ENCODE measurements at places on chromosomes 6 and 20.

- no peak for DNase-seq
These were observed 203.9 kb upstream of the RAB32 start for GRCh38 chr6:146339716-146340115.

- no peak for DNase-seq
These were observed 9.2 kb downstream of the ATG5 start for GRCh38 chr6:106316375-106316766.

DNA sequence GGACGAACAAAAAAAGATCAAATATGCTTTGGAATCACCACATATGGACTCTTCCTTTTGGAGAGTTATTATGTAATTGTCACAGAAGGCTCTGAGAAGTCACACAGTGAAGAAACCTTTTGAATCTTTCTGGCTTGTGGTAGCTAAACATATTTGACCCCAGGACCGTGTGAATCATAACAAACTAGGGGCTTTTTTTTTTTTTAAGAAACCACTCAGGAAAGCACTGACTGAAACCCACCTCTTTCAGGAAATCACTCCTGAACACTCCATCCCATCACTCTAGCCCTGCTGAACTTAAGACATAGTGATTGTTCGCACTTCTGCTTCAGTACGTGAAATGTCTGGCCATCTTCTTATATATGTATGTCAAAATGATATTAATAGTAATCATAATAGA, 495.9 kb upstream of the ARID1B start:
- DNase-seq: no peak

- DNase-seq: no peak
These were observed 68.2 kb downstream of the TRMT6 start for GRCh38 chr20:5882166-5882565.

DNA sequence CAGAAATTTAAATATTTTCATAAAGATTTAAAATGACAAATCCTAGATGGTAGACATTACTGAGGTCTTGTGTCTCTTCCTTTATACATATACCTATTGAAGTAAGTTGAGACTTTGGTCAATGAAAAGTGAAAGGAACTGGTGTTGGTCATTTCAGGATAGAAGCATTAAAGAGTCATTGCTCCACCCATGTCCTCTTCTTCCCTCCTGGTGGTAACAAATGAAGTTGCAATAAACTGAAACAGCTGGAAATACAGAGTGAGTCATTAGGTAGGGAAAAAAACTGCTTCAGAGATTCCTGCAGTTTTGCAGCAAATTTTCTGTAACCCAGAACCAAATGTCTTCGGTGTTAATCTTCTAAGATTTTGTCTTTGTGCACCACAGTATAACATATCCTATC, 448.0 kb downstream of the EYS start:
- no peak for DNase-seq

DNA sequence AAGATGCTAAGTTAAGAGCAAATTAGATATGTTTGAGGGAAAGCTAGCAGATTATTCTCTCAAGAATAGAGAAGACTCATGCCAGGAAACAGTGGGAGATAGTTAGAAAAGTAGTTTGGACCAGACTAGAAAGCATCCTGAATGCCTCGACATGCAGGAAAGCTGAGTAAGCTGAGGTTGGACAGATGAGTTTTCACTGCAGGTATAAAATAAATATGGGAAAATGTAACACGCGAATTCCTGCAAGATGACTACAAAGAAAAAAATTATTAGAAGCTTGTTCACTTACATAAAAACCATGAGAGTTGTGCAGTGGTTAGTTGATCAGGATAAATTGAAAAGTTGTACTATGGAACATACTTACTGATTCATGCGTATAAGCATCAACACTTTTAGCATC, 484.2 kb upstream of the MANEA start:
- no peak for DNase-seq

DNA sequence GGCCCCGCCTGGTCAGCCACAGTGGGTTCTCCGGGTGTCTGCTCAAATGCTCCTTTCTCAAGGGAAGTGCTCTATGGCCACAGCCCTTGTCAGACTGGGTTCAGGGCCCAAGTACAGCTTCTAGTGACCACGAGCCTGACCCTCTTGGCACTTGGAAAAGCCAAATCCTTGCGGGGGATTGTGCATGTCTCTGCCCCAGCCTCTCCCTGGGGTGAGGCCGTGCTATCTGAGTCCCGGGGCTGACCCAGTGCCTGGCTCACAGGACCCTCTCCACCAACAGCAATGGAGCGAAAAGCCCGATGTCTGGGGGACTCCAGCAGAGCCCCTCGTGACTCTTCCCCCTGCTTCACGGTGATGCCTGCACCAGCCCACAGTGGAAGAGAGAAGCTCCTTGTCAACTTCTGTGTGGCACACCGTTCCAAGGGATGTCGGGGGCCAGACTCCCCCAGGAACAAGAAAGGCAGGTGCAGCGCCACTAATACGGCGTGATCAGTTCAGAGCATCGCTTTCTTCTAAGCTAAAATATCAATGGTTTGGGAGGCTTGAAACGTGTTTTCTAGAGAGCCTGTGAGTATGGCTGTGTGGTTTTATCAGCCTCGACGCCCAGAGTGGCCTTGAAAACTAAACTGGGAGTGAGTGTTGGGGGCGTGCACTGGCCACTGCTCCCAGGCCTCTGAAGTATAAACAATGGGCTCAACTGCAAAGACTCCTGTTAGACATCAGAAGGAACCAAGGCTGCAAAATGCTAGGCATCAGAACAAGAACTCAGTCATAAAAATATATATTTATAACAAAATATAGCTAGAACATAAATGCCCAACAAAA, 51.9 kb downstream of the DLL1 start:
- DNase-seq: no peak

- DNase-seq: peak; percentile 30
These were observed 32.5 kb upstream of the PRND start for GRCh38 chr20:4689220-4689619.

- DNase-seq: no peak
These were observed 893.7 kb downstream of the TFAP2A start for GRCh38 chr6:9521152-9521530.

DNA sequence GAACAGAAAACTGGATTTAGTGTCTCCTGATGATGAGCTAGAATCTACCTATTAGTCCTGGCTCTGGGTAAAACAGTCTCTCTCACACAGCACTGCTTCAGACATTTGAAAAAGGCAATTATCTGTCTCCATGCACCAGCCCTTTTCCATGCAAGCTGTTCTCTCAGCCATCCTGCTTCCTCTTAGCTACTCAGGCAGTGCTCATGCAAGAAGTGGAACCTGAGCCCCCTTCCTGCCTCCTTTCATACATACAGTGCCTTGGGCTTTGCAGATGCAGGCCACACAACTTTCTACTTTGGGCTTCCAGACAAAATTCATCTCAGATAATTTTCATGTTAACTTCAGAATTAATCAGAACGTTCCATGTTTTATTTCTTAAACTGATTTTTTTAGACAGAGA, 151.3 kb downstream of the RALGAPA2 start:
- no peak for DNase-seq

DNA sequence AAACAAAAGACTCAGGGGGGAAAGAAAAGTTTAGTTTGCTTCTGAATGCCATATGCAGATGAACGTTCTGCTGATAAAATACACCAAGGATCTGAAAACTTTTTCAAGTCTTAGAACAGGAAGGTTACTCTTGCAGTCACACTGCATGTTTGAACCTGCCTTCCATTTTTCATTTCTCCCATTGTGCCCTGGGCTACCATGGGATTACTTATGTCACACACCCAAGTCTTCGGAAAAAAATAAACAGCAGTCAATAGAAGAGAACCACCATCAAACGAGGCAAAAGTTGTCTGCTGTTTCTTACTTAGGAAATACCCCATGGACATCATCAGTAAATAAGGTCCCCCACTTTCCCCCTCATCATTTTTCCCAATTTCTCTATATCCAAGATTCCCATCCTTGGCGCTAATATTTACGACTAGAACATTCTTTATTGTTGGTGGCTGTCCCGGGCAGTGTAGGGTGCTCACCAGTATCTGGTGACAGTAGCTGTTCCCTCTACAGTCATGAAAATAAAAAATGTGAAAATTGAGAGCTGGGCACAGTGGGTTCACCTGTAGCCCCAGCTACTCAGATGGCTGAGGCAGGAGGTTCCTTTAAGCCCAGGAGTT, 202.5 kb downstream of the BCAS1 start:
- no peak for DNase-seq

GRCh38 chr6:168387911-168388310, 53.1 kb upstream of the SMOC2 start:
- DNase-seq: no peak

- no peak for DNase-seq
These were observed 80.6 kb downstream of the F13A1 start for GRCh38 chr6:6239598-6240581.

DNA sequence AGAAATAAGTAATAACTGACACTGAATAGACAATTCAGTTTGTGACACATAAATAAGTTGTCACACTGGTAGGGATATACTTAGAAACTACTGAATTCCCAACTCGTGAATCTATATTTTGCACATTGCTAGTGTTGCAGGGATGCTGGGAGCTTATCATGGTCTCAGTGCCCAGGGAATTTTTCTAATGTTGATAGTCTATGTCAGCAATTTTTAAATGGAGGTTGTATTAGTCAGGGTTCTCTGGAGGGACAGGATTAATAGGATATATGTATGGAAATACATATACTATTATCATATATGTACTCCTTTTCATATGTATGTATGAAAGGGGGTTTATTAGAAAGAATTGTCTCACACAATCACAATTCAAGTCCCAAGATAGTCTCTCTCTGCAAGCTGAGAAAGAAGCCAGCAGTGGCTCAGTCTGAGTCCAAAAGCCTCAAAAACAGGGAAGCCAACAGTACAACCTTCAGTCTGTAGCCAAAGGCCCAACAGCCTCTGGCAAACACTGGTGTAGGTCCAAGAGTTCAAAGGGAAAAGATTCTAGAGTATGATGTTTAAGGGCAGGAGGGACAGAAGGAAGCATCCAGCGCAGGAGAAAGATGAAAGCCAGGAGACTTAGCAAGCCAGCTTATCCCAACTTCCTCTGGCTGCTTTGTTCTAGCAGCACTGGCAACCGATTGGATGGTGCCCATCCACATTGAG, 980.9 kb upstream of the GJE1 start:
- no peak for DNase-seq

DNA sequence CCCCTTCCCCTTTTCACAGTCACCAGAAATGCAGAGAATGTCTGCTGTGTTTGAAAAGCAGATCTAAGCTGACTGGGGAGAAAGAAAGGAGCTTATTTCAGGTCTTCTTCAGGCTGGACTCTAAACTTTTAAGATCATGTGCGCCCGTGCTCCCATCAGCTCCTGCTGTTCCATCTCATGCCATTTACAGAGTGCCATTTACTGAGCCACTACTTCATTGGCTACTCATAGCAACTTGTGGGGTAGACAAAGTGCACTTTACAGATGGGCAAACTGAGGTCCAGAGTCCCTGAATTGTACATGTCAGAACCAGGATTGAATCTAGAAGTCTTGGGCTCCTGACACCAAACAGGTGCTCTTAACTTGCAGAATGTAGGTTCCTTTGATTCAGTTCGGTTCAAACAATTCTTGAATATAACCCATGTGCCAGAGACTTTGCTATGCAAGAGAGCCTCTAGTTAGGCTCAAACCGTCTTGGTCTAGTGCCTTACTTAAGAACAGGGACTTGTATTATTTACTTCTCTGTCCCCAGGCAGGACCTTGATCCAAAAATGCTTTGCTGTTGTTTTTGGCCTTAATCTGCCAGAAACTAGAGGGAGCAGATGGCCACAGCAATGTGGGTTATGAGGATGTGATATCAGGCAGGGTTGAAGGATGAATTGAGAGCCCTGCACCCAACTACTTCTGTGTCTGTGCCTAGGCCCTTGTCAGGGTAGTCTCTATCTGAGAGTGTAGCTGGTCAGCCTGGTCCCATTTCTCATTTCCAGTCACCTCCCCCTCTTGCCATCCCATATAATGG, 56.4 kb downstream of the RALY start:
- no peak for DNase-seq

DNA sequence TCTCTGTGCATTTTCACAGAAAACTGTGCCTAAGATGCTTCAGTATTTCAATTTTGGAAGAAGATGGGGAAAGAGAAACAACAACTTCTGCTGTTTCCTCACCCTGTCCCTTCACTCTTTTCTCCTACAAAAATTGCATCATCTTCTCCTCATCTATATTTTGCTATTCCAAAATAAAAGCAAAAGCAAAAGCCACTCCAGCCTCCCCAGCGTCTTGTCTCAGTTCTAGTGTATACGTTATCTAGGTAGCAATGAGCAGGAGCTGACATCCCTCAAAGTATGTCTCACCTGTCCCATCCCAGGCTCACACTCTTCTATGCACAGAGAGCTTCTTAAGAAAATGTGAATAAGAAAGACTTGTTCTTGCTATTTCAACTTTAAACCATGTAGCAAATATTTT, 163.8 kb upstream of the TAB2 start:
- no peak for DNase-seq

DNA sequence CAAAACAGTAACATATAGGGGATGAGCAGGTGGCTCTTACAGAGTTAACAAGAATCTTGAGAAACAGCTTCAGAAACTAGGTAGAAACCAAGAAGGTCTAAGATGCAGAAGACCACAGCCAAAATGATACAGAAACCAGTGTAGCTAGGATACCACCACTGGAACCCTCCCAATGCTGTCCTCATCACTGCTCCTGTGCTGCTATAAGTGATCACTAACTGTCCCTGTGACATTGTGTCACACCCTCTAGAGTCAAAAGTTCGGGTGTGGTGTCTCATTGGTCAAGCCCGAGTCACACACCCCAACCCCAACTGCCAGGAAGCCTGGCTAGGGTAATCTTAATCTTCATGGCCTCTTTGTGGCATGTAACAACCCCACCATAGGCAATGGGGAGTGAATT, 153.1 kb downstream of the RCAN2 start:
- DNase-seq: no peak

GRCh38 chr20:37723668-37724067, 29.8 kb downstream of the CTNNBL1 start:
- no peak for DNase-seq

GRCh38 chr6:34462551-34462971, 3.3 kb upstream of the PACSIN1 start:
- DNase-seq: no peak

DNA sequence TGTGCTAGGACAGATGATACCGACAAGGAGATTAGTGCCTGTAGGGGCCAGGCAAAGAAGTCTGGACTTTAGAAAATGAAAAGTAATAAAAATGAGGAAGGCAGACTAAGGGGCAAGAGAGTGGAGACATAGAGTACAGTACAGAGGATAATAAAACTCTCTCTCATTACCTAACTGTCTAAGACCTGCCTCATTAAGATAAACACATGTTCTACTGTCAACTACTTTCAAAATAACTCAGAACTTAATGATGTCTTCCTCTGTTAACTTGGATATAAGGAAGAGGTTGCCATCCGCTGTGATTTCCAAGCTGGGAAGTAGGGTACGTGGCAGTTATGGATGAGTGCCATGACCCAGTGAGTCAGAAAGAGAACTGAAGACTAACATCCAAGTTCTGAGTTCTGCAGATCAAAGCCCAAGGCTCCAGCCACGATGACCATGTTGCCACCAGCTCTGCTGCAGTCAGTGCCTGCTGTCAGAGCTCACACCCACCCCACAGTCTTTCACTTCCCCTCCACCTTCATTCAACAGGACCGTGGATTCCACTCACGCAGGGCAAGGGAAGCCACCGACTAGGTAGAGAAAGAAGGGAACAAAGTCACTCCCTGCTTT, 81.8 kb downstream of the KIF16B start:
- DNase-seq: no peak

- no peak for DNase-seq
These were observed 17.6 kb downstream of the TMEM74B start for GRCh38 chr20:1166948-1167720.

Data from CD4-positive, alpha-beta T cell treated with Interferon alpha-2 for 1 hour (primary cell).